Esophagus squamous epithelium (tissue), 5 donors: ENCODE measurements at places on chromosomes 2 and 18.

- no peak for DNase-seq
Measured at GRCh38 chr2:21860907-21861306, 737.1 kb downstream of the TDRD15 start.

- DNase-seq: no peak
Measured at GRCh38 chr2:196230061-196230854, 58.9 kb upstream of the STK17B start.

GRCh38 chr18:13302040-13302439 is 83.5 kb downstream of the LDLRAD4 start:
- DNase-seq: no peak

GRCh38 chr2:207121784-207122183 is 44.0 kb downstream of the KLF7 start:
- DNase-seq: no peak

DNA sequence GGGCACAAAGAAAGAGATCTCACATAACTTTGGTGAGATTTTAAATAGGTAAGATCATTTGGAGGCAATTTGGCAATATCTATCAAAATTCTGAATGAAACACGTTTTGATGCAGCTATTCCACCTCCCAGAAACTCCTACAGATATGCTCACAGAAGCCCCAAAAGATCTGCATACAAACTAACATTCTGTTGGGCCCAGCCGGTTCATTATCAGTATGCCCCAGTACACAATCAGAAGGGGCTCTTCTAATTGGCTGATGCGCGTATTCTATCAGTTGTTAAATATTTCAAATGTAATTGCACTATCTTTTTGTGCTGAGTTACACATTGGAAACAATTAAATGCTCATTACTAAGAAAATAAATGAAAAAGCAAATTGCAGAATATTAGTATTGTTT is 7.1 kb upstream of the TGIF1 start:
- no peak for DNase-seq

- DNase-seq: no peak
Measured at GRCh38 chr2:69993708-69994107, 32.3 kb upstream of the ASPRV1 start.

DNA sequence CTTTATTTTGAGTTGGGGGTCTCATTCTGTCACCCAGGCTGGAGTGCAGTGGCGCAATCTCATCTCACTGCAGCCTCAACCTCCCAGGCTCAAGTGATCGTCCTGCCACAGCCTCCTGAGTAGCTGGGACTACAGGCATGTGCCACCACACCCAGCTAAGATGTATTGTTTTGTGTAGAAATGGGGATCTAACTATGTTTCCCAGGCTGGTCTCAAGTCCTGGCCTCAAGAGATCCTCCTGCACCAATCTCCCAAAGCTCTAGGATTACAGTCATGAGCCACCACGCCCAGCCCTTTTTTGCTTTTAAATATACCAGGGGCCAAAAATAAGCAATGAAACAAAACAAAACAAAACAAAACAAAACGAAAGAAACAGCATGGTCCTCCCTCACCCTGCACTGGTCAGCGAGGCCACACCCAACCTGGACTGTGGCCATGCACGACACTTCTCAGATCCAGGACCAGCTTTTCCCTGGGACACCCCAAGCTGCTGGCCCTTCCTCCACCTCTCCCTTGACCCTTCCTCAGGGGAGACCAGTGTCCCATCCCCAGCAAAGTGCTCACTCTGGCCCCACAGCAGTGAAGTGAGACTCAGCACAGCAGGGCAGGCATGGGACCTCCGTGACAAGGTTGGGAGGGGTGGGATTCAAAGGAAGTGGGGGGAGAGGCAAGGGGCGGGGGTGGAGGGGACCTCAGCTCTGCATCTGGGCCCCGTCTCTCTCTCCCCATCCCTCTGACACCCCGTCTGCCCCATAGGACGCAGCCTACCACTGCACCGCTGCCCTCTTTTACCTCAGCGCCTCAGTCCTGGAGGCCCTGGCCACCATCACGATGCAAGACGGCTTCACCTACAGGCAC is 23.5 kb downstream of the MAL start:
- no peak for DNase-seq

DNA sequence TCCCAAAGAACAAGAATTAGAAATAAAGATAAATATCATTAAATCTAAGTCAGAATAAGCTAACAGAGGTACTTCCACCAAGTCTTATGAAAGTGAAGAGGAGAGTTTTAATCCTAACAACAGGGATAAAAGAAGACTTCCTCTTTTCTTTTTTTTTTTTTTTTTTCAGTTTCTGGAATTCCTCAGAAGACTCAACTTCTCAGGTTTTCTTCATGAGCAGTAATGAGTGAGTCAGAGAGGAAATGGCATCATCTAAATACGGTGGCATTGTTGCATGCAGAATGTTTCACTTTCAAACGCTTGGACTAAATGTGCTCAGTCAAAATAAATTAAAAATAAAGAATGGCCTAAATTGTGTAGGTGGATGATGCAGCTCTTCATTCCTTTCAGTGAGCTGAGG is 45.6 kb upstream of the ARHGAP15 start:
- DNase-seq: no peak

DNA sequence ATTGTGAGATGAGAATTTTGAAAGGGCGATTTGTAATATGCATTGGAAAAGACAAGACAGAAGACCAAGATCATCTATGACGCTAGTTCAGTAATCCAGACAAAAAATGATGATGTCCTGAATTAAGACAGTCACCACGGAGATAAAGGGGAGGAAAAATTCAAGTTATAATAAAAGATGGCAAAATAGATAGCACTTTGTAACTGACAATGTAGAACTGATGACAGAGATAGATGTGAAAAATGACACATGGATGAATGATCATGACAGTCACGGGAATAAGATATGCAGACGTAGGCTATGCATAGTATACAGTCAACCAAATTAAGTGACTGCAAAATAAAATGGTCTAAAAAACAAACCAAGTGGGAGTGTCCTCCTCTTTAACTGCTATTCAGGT is 59.2 kb downstream of the SRBD1 start:
- no peak for DNase-seq

GRCh38 chr2:231111987-231112386 is 12.9 kb downstream of the HTR2B start:
- DNase-seq: no peak

DNA sequence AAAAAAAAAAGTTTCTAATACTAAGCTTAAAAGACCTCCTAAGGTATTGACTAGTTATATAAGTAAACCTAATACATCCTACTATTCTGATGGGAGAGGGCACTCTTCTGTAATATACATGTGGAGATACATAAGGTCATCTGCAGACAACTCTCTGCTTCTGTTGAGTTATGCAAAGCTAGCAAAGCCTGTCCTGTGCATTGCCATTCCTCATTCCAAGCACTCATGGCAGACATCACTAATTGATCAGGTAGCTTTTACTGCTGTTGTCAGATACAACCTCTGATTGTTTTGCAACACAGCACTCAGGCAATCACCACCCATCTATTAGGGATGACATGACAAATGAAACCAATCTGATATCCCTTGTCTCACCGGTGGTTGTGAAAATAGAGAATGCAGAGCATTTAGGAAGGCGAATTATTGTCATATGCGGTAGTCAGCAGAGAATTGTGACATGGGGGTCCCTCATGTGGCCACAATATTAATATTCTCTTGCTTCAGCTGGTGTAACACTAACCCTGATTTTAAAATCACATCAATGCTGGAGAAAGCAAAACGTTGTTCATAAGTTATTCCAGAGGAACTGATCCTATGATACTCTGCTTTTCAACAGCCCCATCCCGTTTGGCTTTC is 416.5 kb upstream of the GYPC start:
- DNase-seq: no peak

GRCh38 chr2:212537726-212538304 is 787 bp downstream of the ERBB4 start:
- DNase-seq: no peak

- DNase-seq: no peak
Measured at GRCh38 chr2:180655393-180655792, 325.0 kb upstream of the UBE2E3 start.

GRCh38 chr2:44758591-44758990 is 182.9 kb upstream of the SIX3 start:
- no peak for DNase-seq

DNA sequence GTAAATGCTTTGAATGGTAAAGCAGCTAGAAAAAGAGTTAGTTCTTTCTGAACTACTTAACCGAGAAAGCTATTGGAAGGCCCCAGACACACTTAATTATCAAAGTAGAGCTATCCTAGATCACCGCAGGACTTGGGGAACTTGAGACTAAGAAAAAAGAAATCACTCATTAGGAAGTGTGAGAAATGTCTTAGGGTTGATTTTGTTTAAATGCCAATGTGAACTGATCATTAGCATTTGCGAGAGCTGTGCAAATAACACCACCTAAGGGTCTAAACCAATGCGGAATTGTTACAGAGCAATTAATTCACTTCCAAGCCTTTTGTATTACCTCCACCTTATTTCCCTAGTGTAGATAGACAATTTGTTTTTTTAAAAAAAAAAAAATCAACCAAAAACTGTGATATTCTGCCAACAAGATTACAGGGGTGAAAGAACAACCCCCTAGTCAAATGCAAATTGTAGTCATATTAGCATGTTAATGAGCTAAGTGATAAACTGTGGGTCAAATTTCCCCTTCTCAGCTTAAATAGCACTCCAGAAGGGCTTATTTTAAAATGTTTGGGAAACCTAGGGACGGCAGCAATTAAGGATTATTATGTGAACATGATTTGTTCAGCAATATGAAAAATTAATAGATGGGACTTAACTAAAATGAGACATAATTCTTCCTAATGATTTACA is 246.2 kb upstream of the STON1 start:
- DNase-seq: no peak

DNA sequence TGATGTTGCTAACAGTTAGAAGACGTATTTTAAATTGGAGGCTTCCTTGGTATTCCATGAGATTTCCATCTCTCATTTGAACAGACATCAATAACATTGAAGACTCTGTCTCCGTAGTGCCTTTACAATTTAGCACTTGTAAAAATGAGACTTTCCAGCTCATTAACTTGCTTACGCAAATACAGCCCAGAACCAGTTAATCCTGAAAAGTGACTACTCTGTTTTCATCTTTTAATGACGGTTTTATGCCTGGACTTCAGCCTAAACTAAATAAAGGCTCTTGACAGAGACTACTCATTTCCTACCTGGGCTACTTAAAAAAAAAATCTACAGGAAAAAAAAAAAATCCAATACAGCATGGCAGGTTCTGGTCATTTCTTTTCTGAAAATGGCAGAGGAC is 148.6 kb downstream of the LRATD1 start:
- DNase-seq: no peak

DNA sequence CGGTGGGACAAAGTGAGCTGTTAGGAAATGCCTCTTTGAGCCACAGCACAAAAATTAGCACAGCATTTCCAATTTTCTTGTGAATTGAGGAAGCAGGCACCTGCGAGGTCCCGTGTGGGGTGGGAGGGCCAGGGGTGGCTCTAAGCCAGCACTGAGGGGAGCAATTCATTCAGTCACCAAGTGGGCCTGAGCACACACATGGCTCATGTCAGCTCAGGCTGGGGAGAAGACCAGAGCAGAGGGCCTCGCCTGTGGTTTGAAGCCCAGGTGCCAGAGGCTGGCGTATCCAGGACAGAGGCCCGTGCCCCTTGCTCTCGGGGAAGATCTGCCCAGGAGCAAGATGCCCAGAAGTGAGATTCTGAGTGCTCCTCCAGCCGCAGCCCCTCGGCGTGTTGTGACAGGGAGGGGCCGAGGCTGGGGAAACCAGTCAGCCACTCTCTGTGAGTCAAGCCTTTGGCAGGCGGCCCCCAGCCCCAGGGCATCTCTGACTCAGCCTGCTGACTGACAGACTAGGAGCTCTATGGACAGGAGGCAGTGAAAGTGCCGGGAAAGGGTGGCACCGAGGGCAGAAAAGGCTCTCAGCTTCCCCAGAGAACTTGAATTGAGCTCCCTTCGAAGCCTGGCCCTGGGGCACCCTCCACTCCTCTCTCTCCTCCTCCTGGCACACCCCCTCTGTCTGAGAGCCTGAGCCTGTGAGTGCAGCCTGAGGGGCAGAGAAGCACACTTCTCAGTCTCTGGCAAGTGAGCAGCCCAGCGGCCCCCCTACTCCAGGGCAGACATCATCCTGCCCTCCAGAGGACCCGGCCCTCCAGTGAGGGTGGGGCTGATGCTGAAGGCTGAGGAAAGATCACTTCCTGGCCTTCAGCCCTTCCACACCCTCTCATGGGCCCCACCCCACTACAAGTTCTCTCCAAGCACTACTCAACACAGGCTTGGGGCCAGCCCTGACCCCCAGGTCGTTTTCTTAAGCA is 32.3 kb downstream of the CYP26B1 start:
- no peak for DNase-seq

DNA sequence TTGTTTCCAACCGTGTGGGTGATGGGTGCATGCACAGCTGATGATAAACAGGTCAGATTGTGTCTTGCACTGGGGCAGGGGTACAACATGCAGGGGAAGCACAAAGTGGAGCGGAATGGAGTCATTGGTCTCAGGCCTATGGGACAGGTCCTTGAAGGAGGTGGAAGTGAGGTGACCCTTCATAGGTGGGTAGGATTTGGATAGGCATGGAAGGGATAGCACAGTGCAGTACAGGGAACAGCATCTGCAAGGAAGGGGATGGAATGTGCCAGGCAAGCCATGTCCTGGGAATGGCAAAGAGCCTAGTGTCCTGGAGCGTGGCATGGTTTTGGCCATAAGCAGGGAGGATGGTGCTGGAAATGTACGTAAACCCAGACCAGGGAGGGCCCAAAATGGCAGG is 143.9 kb downstream of the CAPN13 start:
- no peak for DNase-seq

DNA sequence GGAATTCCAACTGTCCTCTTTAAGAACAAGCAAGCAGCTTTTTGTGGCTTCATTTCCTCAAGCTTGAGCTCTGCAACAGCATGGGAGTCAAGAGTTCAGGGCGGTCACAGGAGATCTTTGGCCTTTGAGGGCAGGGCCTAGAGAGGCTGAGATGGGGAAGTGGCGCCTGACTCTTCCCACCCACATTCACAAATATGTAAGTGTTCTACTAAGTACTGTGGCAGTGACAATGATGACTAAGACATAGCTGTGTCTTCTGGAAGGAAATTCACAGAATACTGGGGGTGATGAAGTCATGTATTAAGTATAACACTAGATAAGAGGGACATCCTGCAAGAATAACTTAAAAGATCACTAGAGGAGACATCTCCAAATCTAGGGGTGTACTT is 15.0 kb downstream of the RND3 start:
- no peak for DNase-seq
